Lower leg skin (tissue), 4 donors: ENCODE measurements at places on chromosomes 7 and 10.

- no peak for DNase-seq
These were observed 4.4 kb downstream of the KEL start for GRCh38 chr7:142957723-142958122.

DNA sequence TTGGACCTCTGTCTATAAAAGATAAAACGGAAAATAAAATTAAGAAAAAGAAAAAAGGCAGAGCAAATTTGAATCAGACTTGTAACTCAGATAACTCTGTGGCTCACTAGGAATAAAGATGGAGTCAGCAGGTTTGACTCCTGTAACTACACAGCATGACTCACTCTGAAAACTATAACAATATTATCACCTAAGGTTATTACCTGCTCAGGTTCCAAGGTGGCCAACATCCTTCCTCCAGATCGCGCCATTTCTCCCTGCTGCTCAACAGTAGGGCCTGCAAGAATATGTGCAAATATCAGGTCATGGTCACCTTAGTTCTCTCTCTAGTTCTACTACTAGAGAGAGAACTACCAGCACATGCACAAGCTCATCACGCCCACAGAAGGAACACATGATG lies 30.0 kb downstream of the ALDH18A1 start:
- no peak for DNase-seq

- peak; percentile 94 for DNase-seq
These were observed 24.6 kb downstream of the VSIR start for GRCh38 chr10:71748671-71749191.

GRCh38 chr10:26437637-26438461 lies at the start of gene APBB1IP:
Gene APBB1IP (plus strand): TSS chr10:26438341. CDS start chr10:26492327, 53,986 bp downstream.
- DNase-seq = peak; percentile 66

DNA sequence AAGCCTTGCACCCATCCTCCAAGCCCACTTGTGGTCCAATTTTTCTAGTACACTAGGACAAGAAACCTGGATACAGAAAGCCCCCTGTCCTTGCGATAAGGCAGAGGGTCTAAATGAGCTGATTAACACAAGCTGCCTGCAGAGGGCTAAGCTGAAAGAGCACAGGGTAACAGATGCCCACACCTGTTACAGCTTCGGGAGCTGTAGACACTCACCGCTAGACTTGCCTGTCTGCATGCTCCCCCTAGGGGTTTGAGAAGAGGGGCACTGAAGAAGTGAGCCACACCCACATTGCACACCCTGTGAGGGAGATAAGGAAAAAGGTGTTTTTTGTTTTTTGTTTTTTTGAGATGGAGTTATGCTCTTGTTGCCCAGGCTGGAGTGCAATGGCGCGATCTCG lies 386.5 kb upstream of the AUTS2 start:
- no peak for DNase-seq

- no peak for DNase-seq
These were observed 169.5 kb downstream of the C1GALT1 start for GRCh38 chr7:7351832-7352231.

- no peak for DNase-seq
These were observed 802 bp upstream of the CDK6 start for GRCh38 chr7:92837000-92837749.

DNA sequence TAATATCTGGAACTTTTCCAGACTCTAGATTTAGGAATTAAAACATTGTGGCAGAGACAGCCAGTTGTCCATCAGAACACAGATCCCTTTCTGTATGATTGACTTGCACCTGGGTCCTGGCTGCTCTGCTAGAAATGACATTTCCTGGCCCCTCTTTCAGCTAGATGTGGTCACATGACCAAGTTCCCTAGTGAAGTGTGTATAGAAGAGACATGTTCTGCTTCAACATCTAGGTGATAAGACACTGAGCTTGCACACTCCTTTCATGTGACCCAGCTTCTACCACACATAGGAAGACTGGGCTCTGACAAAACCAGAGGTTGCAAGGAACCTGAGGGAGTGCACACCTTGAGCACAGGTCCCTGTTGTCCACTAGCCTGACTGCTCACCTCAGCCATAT lies 22.8 kb upstream of the DYNC1I1 start:
- DNase-seq = no peak

DNA sequence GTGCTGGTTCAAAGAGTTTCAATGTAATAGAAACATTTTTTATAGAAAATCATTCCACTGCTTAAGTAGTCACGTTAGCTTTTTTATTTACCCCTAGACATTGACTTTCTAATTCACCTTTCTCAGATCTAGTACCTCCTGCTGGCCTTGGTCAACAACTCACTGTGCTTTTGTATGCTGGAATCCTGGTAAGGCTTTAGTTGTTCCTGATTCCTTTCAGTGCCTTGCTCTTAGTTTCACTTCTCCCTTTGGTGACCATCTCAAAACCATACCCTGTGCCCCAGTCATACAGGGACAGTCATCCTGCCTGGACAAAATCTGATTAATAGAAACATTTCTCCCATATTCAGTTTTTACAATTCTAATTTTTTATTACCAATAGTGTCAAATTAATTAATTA lies 130.2 kb downstream of the GPR37 start:
- no peak for DNase-seq

GRCh38 chr10:101237982-101238731 lies 8.9 kb upstream of the LBX1 start:
- no peak for DNase-seq

- DNase-seq = no peak
These were observed 106.0 kb downstream of the ABLIM1 start for GRCh38 chr10:114552050-114552449.

- no peak for DNase-seq
These were observed 160.1 kb downstream of the EXOC4 start for GRCh38 chr7:133412942-133413341.

DNA sequence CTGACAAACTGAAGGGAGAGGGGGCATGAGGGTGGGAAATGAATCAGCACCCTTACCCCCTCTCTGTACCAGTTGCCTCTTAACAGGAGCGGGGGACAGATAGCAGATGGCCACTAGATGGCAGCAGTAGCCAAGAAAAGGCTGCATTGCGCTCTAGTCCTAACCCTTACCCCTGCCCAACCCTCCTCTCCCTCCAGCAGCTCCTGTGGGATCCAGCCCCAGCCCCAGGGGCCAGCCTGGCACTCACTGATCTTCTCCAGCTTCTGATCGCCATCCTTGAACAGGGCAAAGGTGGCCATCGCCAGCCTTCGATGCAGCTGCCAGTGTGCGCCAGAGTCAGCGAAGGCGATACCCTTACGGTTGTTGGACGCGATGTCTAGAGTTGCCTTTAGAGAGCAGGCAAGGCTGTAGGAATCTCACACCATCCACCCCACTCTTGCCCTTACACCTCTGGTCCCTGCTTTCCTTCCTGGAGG lies 2.2 kb downstream of the CYP17A1 start:
- peak; percentile 69 for DNase-seq

DNA sequence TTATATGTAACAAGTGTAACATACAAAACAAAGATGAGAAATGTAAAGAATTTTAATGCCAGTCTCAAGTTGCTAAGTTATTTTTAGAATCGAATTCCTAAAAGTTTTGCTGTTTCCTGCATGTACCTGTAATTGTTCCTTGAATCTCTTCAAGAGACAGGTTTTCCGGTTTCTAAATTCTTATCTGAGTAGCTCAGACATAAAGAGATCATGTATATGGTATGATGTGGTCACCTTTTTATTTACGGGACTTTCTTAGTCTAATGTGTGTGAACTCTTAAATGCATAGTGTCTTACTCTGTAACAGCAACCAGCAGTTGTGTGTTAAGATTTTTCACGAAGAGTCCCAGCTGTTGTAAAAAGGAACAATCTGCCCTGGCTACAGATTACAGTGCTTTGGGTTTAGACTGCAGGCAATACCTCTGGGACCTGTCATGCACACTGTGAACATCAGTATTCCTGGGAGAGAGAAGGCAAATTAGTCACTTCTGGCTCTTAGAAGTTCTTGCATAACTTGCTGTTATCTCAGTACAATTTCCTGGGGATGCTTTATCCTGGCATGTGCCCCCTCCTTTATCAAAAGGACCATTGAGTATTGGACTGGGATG lies 263.4 kb downstream of the BICC1 start:
- no peak for DNase-seq

DNA sequence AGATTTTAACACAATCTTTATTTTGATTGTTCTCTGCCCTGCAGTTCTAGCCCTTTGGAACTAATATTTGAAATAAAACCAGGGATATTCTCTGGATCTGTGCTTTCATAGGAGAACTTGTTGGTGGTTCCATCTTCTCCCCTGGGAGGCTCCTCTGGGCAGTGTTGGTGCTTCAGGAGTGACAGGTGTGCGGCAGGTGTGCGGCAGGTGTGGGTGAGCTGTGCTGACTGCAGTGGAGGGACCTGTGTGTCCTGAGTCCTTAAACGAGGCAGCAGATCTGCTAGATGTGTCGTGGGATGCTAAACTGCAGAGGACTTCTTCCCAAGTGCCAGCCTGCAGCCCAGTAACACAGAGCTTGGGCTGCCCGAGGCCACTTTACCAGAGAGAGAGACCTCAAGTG lies 98.4 kb downstream of the LYZL1 start:
- DNase-seq = no peak

GRCh38 chr10:35540296-35541164 lies 64.6 kb upstream of the GJD4 start:
- DNase-seq = no peak

DNA sequence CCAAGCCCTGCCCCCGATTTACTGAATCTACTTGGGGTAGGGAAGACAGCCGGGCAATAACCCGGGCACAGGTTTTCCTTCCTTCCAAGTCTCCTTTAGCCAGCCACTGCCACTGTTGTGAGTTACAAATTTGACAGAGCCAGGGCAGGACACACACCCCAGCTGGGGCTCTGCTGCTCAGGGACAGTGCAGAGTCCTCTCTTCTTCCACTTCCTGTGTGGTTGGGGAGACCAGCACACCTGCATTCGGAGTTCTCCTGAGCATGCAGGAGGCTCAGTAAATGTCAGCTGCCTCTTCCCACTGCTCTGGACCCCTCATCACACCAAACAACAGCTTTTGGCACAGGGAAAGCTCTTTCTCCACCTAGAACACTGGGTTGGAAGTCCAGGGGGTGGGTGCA lies 21.3 kb downstream of the CHST15 start:
- no peak for DNase-seq

- DNase-seq = no peak
These were observed 21.7 kb upstream of the WNT16 start for GRCh38 chr7:121307021-121307574.

- DNase-seq = peak; percentile 2
These were observed 4.1 kb upstream of the GTPBP4 start for GRCh38 chr10:983971-984655.

DNA sequence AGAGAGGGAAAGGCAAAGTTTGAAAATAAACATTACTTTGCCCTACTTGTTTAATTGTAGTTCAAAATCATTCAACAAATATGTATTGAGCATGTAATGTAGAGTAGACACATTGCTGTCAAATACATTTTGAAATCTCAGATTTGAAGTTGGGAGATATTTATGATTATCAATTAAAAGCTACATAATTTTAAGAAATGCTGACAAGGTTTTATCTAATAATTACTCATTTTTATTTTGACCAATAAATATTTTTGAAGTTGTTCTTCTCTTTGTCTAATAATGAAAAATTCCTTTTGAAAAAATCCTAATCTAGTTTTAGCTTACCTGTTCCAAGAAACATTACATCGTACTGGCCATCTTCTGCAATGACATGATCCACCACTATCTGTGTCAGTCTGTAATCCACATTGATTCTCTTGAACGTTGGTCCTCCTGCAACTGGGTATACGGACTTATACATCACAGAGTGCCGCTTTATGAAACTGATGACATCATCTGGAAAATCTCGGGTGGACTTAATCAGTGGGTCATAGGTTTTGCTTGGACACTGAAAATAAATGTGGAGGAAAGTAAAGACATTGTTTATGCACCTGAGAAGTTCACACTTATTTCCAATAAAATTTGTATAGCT lies 164.7 kb downstream of the SEMA3D start:
- no peak for DNase-seq

- DNase-seq = no peak
These were observed 77.9 kb upstream of the PDGFA start for GRCh38 chr7:597348-598178.

DNA sequence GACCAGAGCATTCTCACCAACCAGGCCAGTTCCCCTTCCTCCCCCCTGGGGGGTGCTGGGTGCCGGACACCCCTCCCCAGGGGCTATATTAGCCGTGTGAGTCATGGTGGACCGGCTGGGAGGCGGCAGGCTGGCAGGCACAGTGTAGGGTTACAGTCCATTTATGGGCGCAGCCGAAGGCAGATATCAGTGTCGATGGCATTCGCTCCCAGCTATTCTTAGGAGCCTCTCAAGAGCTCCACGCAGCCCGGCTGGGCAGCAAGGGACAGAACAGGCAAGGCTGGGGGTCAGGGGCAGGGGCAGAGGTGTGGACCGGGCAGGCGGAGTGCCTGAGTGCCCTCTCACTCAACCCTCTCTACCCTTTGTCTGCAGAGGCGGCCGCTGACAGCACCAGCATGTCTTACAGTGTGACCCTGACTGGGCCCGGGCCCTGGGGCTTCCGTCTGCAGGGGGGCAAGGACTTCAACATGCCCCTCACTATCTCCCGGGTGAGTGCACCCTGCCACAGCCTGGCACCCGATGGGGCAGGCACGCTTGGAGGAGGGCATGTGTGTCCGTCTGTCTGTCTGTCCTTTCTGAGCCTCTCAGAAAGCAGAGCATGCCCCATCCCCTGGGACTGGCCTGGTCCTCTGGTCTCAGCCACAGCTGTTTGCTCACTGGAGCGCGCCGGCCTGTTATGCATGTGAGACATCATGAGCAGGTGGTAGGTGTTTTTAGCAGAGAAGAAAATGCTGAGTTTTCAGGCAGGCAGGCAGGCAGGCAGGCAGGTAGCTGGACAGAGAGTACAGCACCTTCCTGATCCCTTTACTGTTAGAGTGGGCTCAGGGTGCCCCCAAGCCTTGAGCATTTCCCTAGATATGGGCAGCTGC lies at the start of gene LDB3:
TSS of gene LDB3 (plus strand) at position 215 of the 869 bp plus-strand sequence. CDS start at position 396, 181 bp downstream.
- DNase-seq = no peak

DNA sequence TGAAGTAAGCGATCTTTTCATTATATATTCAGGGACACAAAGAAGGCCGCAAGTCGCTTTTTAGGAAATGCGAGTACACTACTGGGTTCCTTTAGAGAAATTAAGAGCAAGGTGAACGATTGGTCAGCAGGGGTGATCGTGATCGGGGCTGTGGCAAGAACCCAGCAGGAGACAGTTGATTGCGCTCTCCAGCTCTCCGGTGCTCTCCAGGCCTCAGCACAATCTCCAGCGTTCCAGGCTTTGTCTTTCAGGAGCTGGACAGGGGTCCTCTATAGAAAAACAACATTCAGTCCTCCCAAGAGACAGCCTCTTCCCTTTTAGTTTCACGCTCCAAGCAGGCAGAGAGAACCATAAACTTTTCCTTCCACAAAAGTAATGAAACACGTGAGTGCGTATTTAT lies 170.5 kb upstream of the KLF6 start:
- DNase-seq = peak; percentile 72

DNA sequence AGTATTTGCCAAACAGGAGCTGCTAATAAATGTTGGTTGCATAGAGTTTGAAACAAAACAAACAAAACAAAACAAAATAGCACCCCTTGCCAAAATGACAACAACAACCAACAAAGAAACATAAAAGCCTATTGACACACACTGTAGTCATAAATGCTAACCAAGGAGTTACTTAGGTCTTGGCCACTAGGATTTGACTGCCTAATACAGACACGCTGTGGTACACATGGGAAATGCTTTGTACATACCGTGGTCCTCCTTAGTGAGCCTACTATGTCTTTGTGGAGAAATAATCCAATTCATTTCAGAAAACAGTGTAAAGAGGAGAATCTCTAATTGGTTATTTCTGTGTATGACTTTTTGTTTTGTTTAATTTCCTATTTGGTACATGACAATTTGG lies 53.2 kb upstream of the MTPN start:
- DNase-seq = no peak
